ENCODE measurements at places on chromosomes 16 and 17.

DNA sequence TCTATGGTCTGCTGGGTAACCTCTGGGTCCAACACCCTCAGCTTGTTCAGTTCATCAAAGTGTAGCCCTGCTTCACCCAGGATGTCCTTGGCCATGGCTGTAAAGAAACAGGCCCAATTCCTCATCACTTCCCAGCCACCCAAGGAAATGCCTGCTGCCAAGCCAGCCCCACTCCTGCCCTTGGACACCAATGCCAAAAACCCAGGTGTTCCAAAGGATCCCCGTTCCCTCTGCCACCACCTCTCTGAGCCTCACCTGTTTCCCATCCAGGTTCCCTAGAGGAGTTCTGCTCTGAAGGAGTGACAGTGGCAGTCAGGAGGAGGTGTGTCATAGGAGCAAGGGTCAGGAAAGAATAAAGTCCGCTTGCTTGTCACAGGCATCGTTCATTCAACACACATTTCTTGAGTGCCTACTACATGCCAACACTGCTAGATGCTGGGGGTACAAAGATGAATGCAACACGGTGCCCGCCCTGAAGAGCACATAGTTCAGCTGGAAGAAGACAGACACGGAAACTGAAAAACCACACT is 3.3 kb downstream of the IFT20 start:
- no peak for DNase-seq

DNA sequence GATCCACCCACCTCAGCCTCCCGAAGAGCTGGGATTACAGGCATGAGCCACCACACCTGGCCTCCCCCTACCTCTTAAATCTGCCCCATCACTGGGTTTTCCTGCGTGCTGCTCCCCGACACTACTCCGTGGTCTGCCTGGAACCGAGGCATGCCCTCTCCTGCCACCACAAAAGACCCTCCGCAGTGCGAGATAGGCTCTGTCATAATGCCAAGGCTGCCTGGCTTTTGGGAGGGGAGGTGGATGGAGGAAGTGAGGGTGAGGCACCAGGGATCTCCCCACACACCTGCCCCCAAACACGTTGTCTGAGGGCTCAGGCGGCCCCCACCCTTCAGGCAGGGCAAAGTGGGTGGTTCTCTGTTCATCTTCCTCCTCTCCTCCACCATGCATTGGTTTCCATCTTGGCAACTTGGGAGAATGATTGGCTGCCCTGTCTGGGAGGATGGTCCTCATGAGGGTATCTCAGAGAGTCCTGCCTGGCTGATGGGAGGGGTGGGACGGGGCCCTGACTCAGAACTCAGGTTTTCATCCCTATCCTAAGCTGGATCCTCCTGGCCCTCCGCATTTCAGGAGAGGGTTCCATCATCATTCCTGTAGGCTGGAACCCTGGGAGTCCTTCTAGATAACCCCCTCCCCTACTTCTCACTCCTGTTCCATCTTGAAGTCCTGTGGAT is 23.2 kb downstream of the IGFBP4 start:
- DNase-seq: no peak

- no peak for DNase-seq
Observed at GRCh38 chr16:85556456-85557082, 56.6 kb upstream of the GSE1 start.

DNA sequence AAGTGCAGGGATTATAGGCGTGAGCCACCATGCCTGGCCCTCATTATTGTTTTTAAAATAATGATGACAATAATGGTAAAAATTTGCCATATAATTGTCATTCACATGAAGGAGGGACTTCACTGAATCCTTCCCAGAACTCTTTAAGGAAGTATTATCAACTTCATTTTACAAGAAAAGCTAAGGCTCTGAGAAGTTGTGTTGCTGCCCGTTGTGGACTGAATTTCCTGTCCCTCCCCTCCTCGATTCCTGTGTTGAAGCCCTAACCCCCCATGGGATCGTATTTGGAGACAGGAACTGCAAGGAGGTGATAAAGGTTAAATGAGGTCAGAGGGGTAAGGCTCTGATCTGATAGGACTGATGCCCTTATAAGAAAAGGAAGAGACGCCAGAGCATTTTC is 458.0 kb downstream of the HAPSTR1 start:
- no peak for DNase-seq

DNA sequence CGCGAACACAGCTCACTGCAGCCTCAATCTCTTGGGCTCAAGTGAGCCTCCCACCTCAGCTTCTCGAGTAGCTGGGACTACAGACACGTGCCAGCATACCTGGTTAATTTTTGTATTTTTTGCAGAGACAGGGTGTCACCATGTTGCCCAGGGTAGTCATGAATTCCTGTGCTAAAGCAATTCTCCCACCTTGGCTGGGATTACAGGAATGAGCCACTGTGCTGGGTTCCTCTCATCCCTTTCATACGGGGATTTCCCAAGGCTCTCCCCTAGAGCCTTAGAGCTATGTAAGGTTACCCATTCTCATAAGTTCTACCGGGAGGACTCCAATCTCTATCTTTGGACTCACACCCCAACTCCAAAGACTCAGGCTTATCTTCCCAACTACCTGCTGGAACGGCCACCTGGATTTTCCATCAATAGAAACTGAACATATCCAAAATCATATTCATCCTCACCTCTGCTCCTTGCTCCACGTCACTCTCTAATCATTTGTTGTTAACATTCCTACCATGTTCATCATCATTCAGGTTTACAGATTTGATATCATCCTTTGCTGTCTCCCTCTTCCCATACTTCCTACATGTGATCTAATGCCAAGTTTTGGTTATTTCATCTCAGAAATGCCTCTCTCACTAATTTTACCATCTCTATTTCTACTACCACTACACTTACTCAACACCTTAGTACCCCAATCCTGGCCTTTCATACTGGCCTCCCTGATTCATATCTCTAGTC is 92.5 kb downstream of the NCOR1 start:
- no peak for DNase-seq

DNA sequence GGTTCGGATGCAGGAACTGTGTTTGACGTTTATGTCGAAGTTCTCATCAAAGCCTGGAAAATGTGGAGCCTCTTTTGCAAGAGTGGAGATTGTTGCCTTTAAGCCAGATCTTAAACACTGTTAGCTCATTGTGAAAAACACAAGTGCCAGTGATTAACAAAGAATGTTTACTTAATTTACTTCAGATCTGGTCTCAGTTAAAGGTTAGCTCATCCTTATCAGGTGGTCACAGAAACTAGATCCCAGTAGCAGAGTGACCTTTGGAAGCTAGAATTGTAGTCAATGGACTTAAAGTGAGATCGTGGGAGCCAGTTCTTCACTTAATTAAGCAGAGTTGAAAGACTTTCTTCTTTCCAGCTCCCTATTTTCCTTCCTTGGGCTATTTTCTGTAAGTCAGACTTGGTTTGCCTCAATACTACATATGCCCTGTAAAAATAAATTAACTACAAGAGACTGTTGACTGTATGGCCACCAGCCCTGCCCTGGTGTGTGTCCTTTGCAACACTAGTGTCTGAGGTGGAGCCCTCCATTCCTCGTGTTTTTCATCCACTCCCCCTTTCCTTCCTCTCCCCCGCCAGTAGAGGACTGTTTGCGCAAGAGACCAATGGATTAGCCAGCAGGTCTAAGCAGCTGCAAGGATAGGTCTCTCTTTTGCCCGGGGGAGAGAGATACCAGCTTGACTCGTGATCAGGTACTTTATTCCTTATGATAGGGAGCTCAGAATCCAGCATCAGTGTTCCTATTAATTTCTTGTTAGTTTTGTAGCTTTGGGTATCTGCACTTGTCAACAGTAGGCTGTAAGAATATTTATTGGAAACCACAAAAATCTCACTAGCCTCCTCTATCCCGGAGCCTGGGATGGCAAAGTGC is 20.2 kb downstream of the FBXO39 start:
- DNase-seq: no peak

DNA sequence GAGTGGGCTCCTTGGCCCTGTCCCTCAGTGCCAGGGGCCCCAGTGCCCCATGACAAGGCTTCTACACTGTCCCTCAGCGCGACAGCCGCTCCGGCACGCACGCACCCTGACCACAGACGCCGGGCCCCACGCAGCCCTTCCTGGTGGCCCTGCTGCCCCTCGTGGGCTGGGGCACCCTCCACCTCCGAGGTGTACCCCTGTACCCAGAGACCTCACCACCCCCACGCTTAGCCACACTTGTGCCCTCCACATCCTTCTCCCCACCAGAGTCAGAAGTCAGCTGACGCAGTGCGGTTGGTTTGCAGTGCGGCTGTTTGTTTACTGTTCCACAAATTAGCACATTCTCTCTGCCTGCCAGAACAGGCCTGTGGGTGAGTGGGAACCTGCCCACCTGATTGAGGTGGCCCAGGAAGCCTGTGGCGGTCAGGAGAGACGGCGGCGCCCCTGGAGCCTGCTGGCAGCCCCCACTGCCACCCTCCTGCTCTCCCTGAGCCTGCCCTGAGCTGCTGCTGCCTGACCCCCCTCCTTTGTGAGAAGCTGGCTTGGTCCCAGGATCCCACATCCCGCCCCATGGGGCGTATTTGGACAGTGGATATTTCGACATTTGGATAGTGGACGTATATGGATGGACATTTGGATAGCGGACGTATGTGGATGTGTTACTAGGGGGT is 38.0 kb upstream of the CDH15 start:
- no peak for DNase-seq

All from D721Med (cell line).